ENCODE measurements at places on chromosomes 7 and 10. TPM values are rescaled to one million over a fixed set of nuclear protein-coding genes. Genes with fewer than 3 reads are reported as not detected.
A peak's percentile ranks its signal among the peaks of the same experiment; 100 is the strongest.

GRCh38 chr10:26593896-26594295 lies 103.6 kb upstream of the PDSS1 start:
- no peak for DNase-seq

GRCh38 chr10:62058476-62058875 lies 157.0 kb downstream of the ARID5B start:
- no peak for DNase-seq

DNA sequence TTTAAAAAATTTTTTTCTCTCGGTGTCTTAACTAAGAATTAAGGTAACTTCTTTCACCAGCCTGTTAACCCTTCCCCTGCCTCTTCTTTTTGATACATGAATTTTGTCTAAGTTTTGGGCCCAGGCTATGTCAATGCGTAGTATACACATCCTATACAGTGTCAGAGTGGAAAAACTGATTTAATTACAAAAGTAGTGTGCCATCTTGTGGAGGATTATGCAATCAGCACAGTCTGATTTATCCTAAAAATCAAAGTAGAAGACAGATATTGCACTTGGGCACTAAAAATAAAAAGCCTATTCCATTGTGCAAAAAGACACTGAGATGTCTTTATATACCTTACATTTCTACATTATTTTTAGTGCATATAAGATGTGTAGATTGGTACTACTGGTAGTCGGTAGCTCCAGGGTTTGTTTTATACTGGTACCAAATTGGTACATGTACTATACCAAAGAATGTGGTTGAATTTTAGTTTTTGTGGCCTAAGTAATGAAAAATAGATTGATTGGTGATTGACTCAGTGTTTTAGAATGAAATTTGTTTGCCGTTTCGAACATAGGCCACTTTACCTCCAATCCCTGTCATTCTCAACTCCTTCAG lies 96.6 kb downstream of the MKLN1 start:
- no peak for DNase-seq

GRCh38 chr10:6589287-6590094 lies 9.4 kb upstream of the PRKCQ start:
- no peak for DNase-seq

DNA sequence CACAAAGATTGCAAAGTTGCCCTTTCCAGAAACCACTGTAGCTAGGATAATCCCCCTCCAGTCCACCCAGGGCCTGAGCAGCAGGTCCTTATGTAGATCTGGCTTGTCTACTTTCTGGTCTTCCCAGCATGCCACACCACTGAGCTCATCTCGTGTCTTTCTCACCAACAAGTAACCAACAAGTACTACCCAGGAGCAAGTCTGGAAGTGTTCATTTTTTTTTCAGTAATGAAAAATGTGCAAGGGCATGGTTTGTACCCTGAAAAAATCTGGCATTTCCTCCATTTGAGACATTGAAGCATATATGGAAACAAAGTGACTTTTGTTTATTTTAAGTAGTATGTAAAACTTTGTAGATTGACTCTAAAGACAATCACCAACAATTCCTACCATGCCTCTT lies 120.8 kb downstream of the INHBA start:
- DNase-seq = no peak

DNA sequence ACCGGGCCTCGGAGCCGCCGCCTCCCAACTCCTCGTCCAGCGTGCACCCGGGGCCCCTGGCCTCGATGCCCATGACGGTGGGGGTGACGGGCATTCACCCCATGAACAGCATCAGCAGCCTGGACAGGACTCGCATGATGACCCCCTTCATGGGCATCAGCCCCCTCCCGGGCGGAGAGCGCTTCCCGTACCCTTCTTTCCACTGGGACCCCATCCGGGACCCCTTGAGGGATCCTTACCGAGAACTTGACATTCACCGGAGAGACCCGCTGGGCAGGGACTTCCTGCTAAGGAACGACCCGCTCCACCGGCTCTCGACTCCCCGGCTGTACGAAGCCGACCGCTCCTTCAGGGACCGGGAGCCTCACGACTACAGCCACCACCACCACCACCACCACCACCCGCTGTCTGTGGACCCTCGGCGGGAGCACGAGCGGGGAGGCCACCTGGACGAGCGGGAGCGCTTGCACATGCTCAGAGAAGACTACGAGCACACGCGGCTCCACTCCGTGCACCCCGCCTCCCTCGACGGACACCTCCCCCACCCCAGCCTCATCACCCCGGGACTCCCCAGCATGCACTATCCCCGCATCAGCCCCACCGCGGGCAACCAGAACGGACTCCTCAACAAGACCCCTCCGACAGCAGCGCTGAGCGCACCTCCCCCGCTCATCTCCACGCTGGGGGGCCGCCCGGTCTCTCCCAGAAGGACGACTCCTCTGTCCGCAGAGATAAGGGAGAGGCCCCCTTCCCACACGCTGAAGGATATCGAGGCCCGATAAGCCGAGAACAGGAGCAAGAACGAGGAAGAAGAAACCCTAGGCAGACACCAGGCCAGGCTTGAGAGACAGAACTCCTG lies 341.5 kb upstream of the GALNT17 start:
- no peak for DNase-seq

DNA sequence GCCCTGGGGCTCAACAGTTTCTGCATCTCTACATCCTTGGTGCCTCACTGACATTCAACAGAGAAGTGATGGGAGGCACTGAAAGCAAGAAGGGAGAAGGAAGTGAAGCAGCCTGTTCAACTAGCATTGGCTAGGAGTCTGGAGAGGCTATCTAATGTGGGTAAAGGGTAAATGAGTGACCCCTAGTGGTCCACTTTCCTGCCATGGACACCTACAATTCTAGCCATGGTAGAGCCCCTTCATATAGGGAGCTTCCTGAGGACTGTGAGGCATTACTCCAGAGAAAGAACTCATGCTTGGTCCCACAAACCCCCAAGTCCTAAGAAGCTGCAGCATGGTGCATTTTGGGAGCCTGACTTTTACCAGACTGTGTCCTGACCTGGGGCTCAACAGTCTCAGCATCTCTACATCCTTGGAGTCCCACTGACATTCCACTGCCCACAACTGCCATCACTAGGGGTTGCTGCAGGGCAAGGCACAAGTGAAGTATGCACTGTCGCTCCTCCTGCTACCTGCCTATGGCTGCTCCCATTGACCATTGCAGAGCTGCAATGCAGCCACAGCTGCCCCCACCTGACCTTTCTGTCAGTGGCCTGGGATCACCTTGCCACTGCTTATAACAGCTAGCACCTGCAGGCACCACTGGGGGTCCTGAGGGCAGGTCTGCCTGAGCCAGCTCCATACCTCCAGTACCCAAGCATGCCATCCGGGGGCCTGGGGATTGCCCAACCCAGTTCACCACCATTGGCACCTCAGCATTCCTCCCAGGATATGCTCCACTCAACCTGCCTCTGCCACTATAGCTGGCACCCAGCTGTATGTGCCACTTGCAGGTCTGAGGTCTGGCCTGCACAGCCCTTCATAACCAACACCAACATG lies 44.1 kb upstream of the CDK6 start:
- peak; percentile 63 for DNase-seq

DNA sequence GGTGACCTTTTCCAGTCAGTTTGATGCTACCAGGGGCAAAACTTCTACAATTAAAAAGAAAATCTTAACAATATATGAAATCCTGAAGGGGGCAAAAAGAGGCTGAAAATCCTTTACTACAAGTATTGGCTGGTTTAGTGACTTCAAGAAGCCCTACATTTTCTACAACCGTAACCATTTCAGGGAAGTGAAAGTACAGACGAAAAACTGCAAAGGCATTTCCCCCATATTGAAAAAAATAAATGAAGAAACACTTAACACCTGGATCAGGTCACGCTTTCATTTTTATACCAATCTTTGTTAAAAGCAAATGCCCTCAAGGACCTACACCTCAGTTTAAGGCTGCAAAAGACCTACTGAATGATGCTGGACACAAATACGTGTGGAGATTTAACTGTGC lies 38.6 kb downstream of the IL6 start:
- no peak for DNase-seq

- DNase-seq = no peak
Measured at GRCh38 chr10:107618504-107618994, 454.0 kb upstream of the SORCS1 start.

GRCh38 chr7:17247357-17247756 lies 51.1 kb upstream of the AHR start:
- DNase-seq = no peak

DNA sequence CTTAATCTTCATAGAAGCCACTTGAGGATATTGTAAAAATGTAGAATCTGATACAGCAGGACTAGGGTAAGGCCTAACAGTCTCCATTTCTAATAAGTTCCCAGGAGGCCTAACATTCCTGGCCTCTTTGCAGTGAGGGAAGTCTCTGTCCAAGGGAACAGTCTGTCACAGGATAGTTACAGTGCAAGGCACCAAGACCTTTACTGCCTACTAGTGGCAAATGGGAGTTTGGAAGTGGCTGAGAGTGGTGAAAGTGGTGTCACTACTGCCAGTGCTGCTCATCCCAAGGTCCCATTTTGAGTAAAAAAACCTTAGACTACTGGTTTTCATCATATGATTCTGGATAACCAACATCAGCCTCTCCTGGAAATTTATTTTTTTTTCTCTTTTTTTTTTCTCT lies 619.5 kb upstream of the SEMA3D start:
- DNase-seq = no peak

GRCh38 chr7:135716677-135717238 lies 11.2 kb downstream of the SLC13A4 start:
- DNase-seq = peak; percentile 86

GRCh38 chr7:130887182-130887956 lies 153.4 kb upstream of the KLF14 start:
- peak; percentile 86 for DNase-seq

DNA sequence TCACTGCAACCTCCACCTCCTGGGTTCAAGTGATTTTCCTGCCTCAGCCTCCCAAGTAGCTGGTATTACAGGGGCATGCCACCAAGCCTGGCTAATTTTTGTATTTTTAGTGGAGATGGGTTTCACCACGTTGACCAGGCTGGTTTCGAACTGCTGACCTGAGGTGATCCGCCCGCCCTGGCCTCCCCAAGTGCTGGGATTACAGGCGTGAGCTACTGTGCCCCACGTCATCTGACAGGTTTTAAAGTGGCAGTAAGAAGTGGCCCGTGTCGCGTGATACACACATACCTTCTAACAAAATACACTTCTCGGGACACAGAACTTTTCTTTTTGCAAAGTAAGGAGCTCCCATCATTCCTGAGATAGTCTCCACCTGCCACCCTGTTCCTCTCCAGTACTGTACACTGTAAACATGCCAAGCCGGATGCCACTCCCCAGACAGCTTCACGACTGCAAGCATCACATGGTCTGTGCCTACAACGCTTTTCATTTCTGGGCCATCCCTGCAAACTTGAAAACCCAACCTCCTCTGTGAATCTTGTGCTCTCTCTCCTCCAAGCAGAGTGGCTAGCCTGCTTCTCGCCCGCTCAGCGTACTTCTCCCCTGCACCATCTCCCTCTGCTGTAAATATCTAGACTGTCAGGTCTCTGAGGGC lies 256.3 kb upstream of the KLF14 start:
- no peak for DNase-seq

DNA sequence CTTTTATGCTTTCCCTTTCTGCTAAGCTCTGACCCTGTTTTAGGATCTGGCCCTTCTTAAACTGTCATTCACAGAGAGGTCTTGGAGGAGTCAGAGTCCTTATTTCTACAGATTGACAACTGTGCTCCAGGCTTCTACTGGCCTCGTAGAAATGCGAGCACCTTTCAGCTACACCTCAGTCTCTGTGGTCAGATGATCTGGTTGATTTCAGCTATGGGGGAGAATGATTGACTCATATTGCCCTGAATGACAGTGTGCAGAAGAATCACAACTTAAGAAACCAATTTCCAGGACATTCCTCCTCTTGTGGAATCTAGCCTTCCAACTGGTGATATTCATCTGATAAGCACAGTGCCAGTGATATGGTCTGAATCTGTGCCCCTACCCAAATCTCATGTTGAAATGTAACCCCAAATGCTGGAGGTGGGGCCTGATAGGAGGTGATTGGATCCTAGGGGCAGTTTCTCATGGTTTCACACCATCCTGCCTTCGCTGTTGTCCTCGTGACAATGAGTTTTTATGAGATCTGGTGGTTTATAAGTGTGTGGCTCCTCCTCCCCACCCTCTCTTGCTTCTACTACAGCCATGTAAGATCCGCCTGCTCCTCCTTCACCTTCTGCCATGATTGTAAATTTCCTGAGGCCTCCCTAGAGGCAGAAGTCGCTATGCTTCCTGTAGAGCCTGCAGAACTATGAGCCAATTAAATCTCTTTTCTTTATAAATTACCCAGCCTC lies 14.0 kb upstream of the CYP3A7 start:
- no peak for DNase-seq

DNA sequence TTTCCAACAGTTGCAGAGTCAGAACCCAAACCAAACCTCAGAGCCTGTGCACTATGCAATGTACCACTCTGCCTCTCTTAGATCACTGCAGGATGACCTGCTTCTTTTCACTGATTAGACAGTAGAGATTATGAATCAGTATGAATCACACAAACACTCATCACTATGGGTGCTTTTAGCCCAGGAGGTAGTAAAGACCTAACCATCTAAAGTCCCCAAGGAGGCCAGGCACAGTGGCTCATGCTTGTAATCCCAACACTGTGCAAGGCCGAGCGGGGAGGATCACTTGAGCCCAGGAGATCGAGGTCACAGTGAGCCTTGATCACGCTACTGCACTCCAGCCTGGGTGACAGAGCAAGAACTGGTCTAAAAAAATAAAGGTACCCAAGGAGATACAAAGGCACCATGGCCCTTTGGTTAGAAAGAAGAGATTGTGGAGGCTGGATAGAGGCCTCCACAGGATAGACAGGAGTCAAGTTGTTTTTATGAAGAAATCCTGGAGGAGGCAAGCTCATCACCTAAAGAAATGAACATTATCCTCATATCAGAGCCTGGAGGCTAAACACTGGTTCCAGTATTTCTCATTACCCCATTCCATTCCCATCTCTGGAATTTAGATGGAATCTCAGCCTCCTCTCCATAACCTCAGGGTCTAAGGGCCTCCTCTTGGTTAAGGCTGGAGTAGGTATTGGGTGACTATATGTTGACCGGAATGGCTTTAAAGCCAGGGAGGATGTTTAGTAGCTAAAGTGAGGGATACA lies 12.9 kb downstream of the SEC31B start:
- DNase-seq = peak; percentile 96

HTR5A gene
- total RNA-seq = not detected

EGR2 gene
- 2.4 TPM for total RNA-seq

ZNF248 gene
- 9.1 TPM for total RNA-seq

HTR7 gene
- 9.8 TPM for total RNA-seq

MSMB gene
- not detected for total RNA-seq

GPC2 gene
- 1.4 TPM for total RNA-seq

OR2A42 gene
- total RNA-seq = not detected

ADAM12 gene
- 361 TPM for total RNA-seq

PRF1 gene
- not detected for total RNA-seq

SPDYE16 gene
- total RNA-seq = 0.36 TPM

ADARB2 gene
- not detected for total RNA-seq

FOXI2 gene
- total RNA-seq = not detected

PALD1 gene
- total RNA-seq = 0.29 TPM

CHRM2 gene
- 1.2 TPM for total RNA-seq

MRLN gene
- total RNA-seq = not detected

GSAP gene
- 13.0 TPM for total RNA-seq

OR9A2 gene
- total RNA-seq = not detected

ATG9B gene
- not detected for total RNA-seq

GALNT17 gene
- 0.36 TPM for total RNA-seq

ANKRD22 gene
- total RNA-seq = under 0.01 TPM

STMP1 gene
- total RNA-seq = 18.8 TPM

COX15 gene
- 36.9 TPM for total RNA-seq
